ENCODE measurements at places on chromosomes 2 and 18.

DNA sequence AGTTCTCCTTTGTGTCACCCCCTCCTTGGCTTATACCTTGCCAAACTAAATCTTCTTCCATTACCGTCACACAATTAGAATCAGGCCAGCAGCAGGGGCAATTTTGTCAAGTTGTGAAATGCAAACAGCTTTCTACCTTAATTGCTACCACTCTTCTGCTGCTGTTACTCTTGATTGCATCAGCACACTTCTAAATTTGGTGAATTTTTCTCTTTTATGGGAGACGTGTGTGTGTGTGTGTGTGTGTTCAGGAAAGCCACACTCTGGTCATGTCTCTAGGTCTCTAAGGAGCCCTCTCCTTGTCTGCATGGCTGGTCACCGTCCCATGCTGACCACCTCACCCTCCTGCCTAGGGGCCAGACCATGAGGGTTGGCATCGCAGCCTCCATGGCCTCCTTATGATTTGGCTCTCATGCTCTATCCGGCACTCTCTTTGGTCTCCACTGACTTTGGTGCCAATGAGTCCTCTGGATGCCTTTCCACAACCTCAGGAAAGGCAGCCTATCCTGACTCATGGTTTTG lies 87.7 kb downstream of the GATA6 start:
- DNase-seq, result no peak

DNA sequence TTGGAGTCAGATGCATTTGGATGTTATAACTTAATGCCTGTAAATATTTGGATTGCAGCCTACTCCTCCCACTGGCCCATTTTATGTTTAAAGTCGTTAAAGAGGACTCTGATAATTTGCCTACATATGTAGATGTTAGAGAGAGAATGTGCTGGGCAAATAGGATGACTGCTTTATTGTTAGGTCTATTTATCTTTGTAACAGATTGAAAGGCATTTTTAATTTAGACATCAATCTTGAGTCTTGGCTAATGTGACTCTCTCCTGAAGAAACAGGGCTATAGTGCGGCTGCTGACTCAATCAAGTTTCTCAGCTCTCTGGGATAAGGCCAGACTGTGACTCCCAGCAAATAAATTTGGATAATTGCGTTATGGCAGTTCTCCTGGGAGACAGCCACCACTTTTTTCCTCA lies 1101.4 kb downstream of the CBLN2 start:
- no peak for DNase-seq

GRCh38 chr18:52341608-52342381 lies 1.8 kb downstream of the DCC start:
- DNase-seq, result no peak

GRCh38 chr18:71630696-71631095 lies 913.4 kb downstream of the CBLN2 start:
- DNase-seq, result no peak

DNA sequence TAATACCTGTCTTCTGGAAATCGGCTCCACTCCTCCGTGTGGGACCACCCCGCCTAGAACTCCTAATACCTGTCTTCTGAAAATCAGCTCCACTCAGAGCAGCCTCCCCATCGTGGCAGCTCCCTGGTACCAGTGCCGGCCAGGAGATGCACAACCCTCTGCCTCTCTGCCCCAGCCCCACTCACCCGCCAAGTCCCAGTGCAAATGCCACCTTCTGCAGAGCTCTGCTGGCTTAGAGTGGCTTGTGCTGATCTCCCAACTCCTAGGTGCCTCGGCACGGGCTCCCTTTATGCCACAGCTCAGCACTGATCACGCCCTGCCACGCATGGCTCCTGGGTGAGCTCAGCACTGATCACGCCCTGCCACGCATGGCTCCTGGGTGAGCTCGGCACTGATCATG lies 258.5 kb downstream of the HDAC4 start:
- no peak for DNase-seq

DNA sequence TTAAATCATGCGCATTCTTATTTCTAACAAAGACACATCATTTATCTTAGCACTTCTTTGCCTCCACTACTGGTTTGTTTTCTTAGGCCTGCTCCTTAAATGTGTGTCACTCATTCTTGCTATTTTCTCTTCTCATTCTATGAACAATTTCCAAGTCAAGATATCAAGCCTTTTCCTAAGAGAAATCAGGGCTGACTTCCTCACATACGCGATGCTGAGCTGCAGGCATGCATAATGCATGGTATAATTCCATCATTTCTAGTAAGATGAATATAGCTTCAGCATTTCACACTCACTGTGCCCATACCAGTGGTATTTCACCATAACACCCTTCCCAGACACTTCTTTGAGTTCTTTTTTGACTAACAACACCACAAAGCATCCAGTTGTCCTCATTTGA lies 838.9 kb upstream of the DDX18 start:
- no peak for DNase-seq

DNA sequence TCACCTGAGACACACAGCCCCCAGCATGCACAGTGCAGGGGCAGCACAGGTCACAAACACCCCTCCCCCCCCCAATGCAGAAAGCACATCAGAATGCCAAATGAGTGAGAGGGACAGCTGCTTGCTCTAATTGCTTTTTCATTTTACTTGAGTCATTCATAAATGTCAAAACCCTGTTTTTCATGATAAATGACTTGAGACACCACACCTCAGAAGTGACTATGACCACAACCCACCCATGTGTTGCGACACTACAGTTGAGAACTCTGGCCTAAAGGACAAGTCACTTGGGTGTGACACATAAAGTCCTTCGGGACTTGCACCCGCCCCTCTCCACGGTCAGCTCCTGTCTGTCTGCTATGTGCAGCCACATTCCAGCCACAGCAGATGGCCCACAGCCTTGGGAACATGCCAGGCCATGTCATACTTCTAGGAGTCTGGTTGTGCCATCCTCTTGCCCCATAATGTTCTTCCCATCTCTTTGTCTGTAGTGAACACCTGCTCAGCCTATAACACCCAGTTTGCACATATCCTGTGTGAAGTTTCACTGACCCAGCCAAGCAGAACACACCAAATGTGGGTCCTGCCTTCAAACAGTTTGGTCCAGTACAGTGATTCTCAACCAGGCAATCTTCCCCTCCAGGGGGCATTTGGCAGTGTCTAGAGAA lies 30.2 kb upstream of the RIOK3 start:
- peak; percentile 83 for DNase-seq

DNA sequence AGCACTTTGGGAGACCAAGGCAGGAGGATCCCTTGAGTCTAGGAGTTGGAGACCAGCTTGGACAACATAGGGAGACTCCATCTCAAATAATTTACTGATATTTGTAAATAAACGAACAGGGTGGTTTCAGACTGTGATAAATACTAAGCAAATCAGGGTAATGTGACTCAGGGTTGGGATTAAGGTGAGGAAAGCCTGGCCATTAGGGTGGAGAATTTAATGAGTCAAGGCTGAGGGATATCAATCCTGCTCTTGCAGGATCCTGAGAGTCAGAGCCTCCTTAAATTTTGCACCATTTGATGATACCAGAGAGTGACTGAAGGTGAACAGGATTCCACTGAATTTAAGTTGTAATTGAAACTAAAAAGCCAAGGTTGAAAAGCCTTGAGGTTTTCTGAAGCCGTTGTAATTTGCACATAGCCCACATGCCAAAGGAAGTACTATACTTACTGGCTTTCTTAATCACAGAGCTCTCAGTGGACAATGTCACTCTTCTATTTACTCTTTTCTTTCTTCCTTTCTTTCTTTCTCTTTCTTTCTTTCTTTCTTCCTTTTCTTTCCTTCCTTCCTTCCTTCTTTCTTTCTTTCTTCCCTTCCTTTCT lies 28.6 kb upstream of the AP1S3 start:
- no peak for DNase-seq

DNA sequence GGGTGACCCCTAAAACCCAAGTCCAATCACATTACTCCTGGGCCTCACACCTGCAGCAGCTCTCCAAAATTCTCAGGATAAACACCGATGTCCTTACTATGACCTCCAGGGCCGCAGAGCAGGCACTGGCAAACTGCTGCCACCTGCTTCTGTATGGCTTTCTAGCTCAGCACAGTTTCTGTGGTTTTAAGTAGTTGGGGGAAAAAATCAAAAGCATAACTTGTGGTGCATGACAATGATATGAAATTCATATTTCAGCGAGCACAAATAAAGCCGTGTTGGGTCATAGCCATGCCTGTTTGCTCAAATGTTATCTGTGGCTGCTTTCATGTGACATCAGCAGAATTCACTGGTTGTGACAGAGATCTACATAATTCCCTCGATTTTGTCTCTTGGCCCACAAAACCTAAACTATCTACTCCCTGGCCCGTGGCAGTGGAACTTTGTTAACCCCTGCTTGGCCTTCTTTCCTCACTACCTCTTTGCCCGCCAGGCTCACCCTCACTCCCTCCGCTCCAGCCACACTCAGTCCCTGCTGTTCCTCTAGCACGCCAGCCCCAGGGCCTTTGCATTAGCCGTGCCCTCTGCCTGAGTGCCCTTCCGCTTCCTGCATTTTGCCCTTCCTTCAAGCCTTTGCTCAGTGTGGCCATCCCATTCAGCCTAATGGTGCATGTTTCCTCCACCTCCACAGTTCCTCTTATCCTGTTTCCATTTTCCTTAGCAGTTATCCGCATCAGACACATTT lies 108.3 kb downstream of the AGAP1 start:
- no peak for DNase-seq

DNA sequence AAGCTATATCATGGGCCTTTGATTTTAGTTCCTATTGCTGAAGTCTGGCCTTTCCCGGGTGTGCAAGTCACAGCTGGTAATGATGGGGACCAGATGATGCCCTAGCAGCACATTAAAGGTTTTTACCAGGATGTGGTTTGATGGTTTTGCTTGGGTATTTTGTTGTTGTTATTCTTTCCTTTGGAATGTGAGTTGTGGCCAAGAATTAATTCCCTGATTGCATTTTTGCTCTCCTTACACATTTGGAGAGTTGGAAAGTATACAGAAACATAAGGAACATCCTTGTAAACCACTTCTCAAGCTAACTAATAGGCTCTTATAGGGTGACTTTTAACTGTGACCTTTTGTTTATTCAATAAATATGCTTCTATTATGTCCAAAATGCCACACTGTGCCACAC lies 154.1 kb upstream of the MMADHC start:
- no peak for DNase-seq

DNA sequence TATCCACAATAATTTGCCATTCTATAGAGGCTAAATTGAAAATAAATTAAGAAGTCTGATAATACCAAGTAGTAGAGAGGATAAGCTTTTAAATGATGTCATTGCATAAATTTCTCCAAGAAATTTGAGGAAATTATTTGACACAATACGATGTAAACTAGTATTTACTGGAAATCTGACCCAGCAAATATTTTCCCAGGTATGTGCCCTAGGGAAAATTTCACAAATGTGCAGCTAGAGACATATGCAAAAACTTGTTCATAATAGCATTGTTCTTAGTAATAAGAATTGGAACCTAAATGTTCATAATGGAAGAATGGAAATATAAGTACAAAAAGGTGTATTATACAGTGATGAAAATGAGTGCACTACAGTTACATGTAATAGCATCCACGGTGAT lies 888.8 kb upstream of the SOX11 start:
- no peak for DNase-seq

DNA sequence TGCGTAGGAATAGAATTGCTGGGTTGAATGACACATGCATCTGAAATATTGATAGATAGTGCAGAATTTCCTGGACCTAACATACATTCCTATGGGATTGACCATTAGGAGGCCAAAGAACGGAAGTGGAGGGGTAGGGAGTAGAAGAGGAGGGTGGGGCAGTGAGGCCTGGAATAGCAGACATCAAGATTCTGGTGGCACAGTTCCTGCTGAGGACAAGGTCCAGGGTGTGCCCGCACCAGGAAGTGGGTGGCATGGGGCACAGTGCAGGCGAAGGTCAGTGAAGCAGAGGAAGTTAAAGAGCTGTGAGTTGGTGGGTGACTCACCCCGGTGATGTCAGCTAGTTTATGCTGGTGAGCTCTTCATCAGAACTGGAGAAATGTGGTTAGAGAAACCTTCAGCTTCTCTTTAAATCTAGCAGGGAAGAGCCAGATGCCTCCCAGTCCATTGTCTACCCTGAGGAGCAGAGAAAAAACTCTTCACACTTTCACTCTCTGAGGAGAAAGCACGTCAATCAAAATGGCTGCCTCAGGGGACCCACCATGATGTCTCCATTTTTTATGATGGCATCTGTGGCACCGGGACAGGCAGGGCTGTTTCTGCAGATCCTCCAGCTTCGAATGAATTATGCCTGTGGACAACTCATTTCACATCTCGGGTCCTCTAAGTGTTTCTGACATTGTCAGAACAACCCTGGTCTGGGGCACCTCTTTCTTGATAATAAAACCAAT lies 55.9 kb upstream of the CTLA4 start:
- peak; percentile 77 for DNase-seq

DNA sequence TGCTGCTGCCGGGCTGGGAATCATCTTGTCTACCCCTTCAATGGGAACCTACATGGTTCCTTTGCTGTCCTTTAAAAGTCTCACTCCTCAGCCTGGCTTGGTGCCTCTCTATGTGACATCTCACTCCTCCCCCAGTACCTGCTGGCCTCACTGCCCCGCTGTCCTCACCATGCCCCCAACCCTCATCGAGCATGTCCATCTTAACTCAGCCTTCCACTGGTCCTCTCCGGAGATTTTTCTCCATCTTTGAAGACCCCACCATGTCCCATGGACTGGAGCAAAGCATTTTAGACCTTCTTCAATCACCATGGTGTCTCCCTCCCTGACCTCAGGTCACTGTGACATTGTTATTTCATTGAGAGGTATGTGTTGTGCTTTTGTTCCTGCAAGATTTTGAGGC lies 58.1 kb upstream of the SIX3 start:
- DNase-seq, result no peak

DNA sequence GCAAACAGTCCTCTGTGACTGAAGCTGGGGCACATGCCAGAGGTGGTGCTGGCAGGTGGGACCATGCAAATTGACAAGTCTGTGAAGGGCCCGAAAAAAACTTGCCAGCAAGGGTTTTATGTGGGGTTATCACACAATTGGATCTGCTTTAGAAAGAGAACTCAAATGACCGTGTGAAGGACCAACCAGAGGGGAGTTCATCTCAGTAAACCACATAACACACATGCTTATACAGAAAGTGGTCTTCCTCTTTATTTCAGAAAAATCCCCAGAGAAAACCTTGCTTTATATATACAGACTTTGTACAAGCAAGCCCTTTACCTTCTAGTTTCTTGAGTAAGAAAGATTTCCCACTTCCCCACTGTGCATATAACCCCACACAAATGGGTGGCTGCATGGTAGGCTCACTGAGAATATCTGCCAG lies 46.7 kb downstream of the KIDINS220 start:
- no peak for DNase-seq

DNA sequence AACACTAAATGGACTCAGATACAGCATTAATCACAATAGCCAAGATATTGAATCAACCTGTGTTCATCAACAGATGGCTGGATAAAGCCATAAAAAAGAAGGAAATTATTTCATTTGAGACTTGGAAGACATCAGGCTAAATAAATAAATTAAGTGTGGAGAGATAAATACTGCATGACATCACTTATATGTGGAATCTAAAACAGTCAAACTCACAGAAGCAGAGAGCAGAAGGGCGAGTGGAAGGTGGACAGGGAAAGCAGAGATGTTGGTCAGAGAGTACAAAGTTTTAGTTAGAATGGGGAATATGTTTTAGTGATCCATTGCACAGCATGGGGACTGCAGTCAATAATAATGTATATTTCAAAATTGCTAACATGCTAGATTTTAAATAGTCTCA lies 207.2 kb downstream of the VAPA start:
- DNase-seq, result no peak

Measured in NK-92 treated with Interleukin-12 subunit alpha and Interleukin-12 subunit beta, amount 100 ng/mL, for 24 hours (cell line).